Left lobe of liver (tissue), 2 donors: ENCODE measurements at places on chromosomes 6 and 20. TPM values are rescaled to one million over a fixed set of nuclear protein-coding genes. Genes with fewer than 3 reads are reported as not detected.

GRCh38 chr20:41179961-41180360 lies 42.6 kb downstream of the PLCG1 start:
- DNase-seq: no peak

GRCh38 chr20:11103866-11104265 lies 430.1 kb upstream of the JAG1 start:
- DNase-seq: no peak

GRCh38 chr20:38135651-38136420 lies 29.2 kb downstream of the TGM2 start:
- DNase-seq: no peak

GRCh38 chr20:361561-361960 lies 14.7 kb downstream of the NRSN2 start:
- DNase-seq: no peak

- DNase-seq: no peak
These were observed 73.4 kb upstream of the PMEPA1 start for GRCh38 chr20:57783196-57783595.

DNA sequence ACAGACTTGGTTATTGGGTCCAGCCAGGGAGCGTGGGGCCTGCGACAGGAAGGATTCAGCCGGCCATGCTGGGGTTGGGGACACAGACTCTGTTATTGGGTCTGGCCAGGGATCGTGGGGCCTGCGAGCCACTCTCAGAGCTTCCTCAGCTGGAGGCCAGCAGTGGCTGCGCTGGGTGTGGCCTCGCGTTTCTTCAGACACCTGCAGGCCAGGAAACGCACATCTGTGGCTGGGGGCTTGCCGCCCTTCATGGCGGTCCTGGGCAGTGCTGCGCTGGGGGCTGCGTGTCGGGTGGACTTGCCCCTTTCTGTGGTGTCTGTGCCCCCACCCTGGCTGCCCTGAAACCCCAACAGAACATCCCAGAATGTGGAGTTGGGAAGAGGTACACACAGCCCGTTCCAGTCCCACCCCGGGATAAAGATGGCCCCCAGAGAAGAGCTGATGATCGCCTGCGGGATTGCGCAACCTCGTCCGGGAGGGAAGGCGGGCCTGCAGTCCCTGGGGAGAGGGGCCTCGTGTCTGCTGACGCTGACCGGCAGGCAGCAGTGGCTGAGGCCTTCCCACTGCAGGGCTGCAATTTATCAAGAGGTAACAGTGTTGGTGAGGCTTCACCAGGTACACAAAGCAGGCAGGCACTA lies 16.9 kb upstream of the MTG2 start:
- DNase-seq: no peak

DNA sequence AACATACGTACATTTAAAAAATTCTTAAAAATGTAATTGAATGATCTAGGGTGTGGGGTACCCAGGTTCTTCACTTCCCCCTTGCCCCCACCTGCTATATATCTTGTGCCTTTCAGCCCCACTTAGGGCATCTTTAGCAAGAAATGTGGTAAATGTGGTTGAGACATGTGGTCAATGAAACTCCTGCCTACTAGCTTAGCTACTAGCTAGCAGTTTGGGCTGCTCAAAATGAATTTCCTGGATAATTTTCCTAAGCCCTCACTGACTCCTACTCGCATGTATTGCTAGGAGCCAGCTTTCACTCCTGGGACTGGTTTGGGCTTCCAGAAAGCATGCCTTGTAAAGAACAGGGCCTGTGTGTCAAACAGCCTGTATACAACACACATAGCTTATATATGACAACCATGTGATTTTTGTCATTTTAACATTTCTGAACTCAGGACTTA lies 257.3 kb downstream of the ATXN1 start:
- DNase-seq: no peak

DNA sequence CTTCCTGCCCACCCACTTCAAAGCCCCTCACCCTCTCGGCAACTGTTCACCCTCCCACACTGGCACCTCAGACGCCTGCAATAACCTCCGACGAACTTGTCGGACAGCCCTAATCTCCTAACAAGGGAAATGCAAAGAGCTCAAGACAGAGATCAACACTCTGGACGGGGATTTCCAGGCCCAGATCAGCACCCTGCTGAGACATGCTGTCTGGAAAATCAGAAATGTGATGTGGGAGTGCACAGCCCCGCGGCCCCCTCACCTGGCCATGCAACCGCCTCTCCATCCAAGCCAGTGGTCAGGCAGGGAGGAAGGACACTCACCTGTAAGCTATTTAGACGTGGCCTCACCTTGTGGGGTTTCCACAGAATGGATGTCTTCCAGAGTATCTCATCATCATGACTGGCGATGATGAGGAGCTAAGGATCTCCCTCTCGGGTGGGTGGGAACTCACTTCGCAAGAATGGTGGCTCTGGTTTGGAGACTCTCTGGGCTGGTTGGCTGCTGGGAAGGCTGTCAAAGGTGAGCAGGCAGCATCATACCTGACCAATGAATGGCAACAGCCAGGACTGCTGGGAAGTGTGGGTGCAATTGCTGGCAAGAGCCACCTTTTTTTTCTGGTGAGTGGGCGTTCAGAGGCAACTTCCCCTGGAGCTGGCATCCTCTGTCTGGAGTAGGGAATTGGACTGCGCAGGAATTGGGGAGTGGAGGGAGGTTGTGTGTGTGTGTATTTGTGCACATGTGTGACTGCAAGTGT lies 28.1 kb upstream of the ADTRP start:
- DNase-seq: no peak

DNA sequence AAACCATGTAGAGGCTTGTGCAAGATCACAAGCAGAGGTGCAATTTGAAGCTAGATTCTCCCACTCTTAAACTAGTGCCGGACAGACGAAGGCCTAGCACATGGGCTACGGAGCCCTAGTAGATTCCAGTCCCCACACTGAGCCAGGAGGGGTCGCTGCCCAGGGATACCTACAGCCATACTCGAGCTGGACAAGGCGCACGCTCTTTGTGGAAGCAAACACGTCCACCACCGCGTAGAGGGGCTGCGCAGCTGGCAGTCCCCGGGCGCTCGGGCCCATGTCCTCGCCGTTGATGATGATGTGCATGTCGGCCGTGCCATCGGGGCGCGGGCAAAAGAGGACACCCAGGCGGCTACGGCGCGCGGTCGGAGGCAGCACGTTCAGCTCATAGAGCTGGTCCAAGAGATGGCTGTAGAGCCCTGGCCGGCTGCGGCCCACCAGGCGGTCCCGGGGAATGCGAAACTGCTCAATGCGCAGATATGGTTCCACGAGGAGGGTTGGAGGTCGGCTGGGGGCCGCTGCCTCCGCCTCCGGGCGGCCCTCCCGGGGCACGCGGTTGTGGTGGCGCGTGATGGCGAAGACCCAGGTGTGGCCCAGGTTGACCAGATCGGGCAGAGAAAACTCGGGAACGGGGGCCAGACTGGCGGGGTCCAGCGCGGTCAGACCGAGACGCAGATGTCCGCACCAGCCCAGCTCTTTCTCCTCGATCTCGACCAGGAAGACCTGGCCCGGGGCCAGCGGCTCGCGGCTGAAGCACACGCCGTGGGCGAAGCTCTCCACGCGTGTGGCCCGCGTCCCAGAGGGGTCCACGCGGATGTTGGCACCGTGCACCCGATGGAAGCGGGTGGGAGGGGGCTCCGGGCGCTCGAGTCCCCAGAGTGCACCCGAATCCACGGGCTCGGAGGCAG lies 677 bp downstream of the NEURL2 start:
- DNase-seq: peak; percentile 78

GRCh38 chr6:105391705-105392104 lies 11.2 kb downstream of the PREP start:
- no peak for DNase-seq

- no peak for DNase-seq
These were observed 48.9 kb upstream of the ARG1 start for GRCh38 chr6:131523988-131524673.

- DNase-seq: peak; percentile 82
These were observed 4.3 kb downstream of the VSX1 start for GRCh38 chr20:25077610-25078169.

DNA sequence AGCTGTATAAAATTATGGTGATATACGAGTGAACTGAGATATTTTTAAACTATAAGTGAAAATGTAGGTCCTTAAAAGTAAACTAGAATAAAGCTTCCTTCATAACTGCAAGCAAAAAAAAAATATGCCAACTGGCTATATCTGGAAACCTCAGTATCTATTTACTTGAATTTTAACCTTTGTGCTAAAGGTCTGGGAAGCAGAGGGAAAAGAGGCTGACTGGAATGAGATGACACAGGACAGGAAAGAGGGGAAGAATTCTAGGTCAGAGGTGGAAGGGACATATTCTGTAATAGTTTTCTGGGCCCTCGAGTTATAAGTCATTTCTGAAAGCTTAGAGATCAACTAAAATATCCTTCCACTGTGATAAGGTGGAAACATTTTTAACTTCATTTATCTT lies 46.8 kb downstream of the AIG1 start:
- DNase-seq: no peak

- DNase-seq: no peak
These were observed 768.1 kb downstream of the KIF16B start for GRCh38 chr20:15805154-15805553.

DNA sequence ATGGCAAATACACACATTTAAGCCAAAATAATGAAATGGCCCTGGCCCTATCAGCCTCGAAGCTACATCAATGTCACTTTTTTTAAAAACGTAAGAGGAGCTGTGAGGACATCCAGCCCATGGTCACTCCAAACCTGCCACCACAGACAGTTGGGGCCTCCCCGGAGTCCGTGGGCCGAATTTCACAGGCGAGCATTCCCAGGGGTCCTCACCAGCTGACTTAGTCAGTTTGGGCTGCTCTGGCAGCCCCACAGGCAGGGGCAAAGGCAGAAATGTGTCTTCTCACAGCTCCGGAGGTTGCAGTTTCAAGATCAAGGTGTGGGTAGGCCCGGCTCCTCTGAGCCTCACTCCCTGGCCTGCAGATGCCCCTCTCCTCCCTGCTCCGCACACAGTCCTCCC lies 25.8 kb upstream of the CD93 start:
- DNase-seq: no peak

- no peak for DNase-seq
These were observed 52.9 kb downstream of the TRMT11 start for GRCh38 chr6:126039284-126039683.

- DNase-seq: no peak
These were observed 85.2 kb downstream of the VEGFA start for GRCh38 chr6:43855247-43855646.

- DNase-seq: no peak
These were observed 929.9 kb upstream of the EPHA7 start for GRCh38 chr6:94349227-94349626.

DNA sequence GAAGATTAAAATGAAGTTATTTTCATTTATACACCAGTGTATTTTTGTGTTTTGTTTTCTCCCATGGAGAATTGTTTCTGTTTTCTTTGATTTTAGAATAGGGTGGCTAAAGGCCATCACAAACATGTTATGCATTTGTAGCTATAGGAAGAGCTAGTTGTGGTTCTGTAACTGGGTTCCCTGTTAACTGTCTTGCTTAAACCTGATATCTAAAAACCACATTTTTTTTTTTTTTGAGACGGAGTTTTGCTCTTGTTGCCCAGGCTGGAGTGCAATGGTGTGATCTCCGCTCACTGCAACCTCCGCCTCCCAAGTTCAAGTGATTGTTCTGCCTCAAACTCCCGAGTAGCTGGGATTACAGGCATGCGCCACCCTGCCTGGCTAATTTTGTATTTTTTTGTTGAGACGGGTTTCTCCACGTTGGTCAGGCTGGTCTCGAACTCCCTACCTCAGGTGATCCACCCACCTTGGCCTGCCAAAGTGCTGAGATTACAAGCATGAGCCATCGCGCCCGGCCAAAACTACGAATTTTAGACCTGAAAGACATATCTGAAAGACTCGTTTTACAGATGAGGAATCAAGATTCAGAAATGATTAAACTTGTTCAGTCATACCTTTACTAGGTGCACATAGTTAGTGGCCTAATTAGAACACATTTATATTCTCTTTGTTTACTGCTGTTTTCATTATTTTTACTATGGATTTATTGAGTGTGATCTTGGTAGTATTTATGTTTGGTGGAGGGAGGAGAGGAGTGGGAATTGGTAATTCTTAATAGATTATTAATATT lies 18.0 kb downstream of the SCAF8 start:
- DNase-seq: no peak

The GSTA3 gene
- total RNA-seq: not detected

The PLCB4 gene
- total RNA-seq: 0.23 TPM

The UBE2V1 gene
- total RNA-seq: 30.9 TPM

The CGA gene
- 0.25 TPM for total RNA-seq

The BHLHE23 gene
- not detected for total RNA-seq

The POLR1H gene
- total RNA-seq: 8.2 TPM

The LINC00237 gene
- not detected for total RNA-seq

The RAMACL gene
- total RNA-seq: 0.28 TPM
